Nephron progenitor cell (in vitro differentiated cells): ENCODE measurements at places on chromosomes 11 and 22.

DNA sequence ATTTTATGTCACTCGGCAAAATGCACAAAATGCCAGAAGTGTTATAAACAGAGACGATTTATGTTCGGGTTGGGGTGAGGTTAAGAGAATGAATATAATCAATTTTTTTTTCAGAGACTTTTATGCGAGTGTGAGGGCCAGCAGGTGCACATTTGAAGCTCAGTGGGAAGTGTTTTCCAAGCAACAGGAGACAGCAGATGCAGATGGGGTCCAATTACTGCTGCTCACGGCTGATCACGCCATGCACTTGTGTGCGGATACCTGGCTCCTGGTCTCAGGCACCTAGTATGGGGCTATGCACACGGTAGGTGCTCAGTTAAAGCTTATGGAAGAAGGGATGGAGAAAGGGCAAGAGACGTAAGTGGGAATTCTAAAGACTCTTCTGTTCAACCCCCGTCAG lies 249.1 kb downstream of the MIAT start:
- H3K36me3 ChIP-seq: no peaks in the 10 kb centered on the region
- no peak overlapping the region for H3K27ac ChIP-seq
- H3K27me3 ChIP-seq: peaks cover 76% of the 10 kb centered on the region
- no peak for DNase-seq
- H3K4me1 ChIP-seq: peaks cover 20% of the 10 kb centered on the region

- peaks cover 28% of the 10 kb centered on the region for H3K4me1 ChIP-seq
- H3K27ac ChIP-seq: no peak overlapping the region
- H3K4me3 ChIP-seq: no peak overlapping the region
Observed at GRCh38 chr11:16893456-16894066, 120.7 kb downstream of the PLEKHA7 start.

DNA sequence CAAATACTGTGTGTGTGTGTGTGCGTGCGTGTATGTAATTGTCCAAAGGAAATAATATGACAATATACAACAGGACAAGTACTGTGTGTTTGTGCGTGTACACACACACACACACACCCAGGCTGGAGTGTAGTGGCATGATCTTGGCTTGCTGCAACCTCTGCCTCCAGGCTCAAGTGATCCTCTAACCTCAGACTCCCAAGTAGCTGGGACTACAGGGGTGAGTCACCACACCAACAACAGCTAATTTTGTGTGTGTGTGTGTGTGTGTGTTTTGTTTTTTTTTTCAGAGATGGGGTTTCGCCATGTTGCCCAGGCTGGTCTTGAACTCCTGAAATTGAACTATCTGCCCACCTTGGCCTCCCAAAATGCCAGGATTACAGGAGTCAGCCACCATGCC lies 61.5 kb downstream of the NUP98 start:
- H3K4me1 ChIP-seq: no peaks in the 10 kb centered on the region
- no peak overlapping the region for H3K27ac ChIP-seq
- no peaks in the 10 kb centered on the region for H3K27me3 ChIP-seq
- H3K4me3 ChIP-seq: no peak overlapping the region

- H3K36me3 ChIP-seq: no peaks in the 10 kb centered on the region
- peaks cover 25% of the 10 kb centered on the region for H3K4me1 ChIP-seq
- no peak overlapping the region for H3K4me3 ChIP-seq
- H3K27ac ChIP-seq: no peak overlapping the region
Observed at GRCh38 chr11:131218542-131218941, 151.9 kb upstream of the NTM start.

DNA sequence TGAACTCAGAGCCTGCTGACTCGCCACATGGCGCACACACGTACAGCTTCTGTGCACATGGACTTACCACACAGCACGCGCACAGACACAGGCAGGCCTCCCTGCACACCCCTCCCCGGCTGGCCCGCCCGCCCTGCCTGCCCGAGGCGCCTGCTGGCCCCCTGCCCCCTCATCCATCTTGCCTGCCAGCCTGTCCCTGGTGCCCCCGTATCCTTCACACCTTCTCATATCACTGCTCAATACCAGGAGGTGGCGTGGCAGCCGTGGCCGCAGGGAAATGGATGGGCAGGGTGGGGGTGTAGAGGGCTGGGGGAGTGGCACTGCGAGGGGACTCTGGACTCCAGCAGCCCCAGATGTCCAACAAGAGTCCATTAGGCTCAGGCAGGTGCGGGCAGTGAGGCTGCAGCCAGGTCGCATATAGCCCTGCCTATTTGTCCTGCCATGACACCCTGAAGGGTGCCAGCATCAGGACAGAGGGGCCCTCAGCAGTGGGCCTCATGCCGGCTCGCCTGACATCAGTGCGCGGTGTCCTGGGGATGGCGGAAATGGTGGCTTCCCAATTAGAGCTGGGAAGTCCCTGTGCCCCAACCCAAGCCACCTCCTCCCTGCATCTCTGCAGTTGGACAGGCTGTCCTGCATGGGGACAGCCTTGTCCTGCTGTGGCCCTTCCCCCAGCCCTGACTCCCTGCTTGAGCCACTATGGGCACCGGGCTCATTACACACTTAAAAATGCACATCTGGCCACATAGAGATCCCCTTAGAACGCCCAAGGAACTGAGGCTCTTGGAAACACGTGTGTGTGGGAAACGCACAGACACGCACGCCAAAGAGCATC lies 2.0 kb upstream of the TBX10 start:
- H3K4me1 ChIP-seq: peaks cover 18% of the 10 kb centered on the region
- H3K27ac ChIP-seq: no peak overlapping the region
- no peak overlapping the region for H3K4me3 ChIP-seq
- peaks cover 15% of the 10 kb centered on the region for H3K27me3 ChIP-seq
